Hepatocyte (in vitro differentiated cells): ENCODE measurements at places on chromosomes 16 and 17. TPM values are rescaled to one million over a fixed set of nuclear protein-coding genes. Genes with fewer than 3 reads are reported as not detected.

GRCh38 chr17:27624539-27624938 lies 6.4 kb upstream of the LGALS9 start:
- no peak for DNase-seq

DNA sequence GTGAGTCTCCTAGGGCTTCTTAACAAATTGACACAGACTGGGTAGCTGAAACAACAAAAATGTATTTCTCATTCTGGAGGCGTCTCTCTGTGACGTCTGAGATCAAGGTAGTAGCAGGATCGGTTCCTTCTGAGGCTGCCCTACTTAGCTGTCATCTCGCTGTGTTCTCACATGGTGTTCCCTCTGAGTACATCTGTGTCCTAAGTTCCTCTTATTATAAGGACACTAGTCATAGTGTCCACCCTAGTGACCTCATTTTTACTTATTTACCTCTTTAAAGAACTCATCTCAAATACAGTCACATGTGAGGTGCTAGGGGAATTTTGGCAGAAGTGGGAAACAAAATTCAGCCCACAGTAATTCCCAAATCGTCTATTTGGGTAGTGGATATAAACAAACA lies 529.1 kb downstream of the NPIPA7 start:
- no peak for DNase-seq

Gene CASKIN2
- 5.3 and 9.8 TPM in 2 replicates for total RNA-seq

- DNase-seq, result no peak
These were observed 22.8 kb upstream of the SLC47A1 start for GRCh38 chr17:19510903-19511302.

DNA sequence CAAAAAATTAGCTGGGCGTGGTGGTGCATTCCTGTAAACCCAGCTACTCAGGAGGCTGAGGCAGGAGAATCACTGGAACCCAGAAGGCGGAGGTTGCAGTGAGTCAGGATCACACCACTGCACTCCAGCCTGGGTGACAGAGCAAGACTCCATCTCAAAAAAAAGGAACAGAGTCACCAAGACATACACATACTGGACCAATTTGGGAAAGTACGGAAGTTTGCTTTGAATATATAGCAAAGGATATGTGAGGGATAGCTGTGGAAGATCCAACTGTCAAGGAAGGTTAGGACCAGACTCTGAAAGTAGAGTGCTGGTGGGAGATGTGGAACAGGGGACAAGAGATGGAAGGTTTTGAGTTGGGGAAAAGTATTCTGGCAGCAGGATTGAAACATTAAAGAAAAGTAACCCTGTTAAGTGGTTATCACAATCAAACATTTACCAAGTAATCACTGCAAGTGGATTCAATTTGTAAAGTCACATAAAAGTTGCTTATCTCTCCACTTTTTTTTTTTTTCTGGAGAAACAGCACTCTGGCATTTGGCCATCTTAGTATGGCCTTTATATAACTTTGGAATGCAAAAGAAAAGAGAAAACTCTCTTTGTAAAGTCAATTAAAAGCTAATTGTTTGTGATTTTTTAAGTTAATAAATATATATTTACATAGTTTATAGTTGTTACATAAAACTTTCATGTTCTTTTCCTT lies 259.4 kb upstream of the TBX2 start:
- DNase-seq, result no peak

GRCh38 chr16:27960619-27961295 lies 102.8 kb downstream of the GSG1L start:
- no peak for DNase-seq

GRCh38 chr17:17050346-17051345 lies 8.4 kb downstream of the MPRIP start:
- no peak for DNase-seq

Gene MT1A
- not detected in 2 replicates for total RNA-seq

- no peak for DNase-seq
These were observed 660.5 kb downstream of the KCNJ2 start for GRCh38 chr17:70829876-70830275.

GRCh38 chr16:66576296-66576695 lies 3.0 kb upstream of the CMTM2 start:
- DNase-seq, result no peak

Gene ASPHD1
- total RNA-seq, result 12.6 and 18.6 TPM in 2 replicates

Gene EPX
- total RNA-seq, result not detected in 2 replicates

Gene SEPTIN12
- total RNA-seq, result not detected in 2 replicates

Gene RGS9
- 2.9 and 3.1 TPM in 2 replicates for total RNA-seq

- no peak for DNase-seq
These were observed 36.0 kb upstream of the MLKL start for GRCh38 chr16:74736531-74737157.

DNA sequence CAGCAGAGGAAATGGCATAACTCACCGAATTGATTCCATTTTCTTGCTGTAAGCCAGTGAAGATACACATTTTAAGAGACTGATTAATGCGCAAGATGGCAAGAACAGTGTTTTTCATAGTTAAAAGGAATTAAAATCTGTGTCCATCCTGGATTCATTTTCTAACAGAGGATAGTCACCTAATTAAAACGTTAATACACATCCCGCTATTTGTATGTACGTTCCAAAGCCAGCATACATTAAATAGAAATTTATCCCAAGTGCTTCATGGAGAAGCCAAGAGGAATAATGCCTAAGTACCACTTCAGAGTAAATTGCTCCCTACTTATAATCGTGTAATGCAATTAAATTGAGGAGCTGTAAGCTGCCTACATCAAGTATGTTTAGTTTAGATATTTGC lies 49.9 kb downstream of the RBFOX1 start:
- no peak for DNase-seq

- no peak for DNase-seq
These were observed 3.8 kb downstream of the TTYH2 start for GRCh38 chr17:74217037-74217730.

Gene GHDC
- total RNA-seq, result 6.1 and 7.2 TPM in 2 replicates

DNA sequence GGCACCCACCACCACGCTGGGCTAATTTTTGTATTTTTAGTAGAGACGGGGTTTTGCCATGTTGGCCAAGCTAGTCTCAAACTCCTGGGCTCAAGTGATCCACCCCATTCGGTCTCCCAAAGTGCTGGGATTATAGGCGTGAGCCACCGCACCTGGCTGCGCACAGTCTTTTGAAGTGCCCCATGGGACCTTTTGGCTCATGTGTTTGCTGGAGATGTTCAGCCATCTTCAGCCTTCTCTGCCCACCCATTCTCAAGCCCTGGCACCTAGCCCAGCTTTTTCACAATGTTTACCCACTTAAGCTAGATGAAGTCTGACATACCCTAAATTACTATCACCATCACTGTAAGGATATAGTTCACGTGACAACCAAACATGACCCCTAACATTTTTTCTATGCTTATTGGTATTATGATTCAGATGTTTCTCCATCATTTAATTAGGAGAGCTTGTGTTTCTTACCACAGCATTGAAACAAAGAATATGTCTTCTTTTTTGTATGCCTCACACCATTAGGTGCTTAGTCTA lies 32.3 kb downstream of the PECAM1 start:
- no peak for DNase-seq

Gene MYO18A
- 22.0 and 35.6 TPM in 2 replicates for total RNA-seq

- no peak for DNase-seq
These were observed 69.5 kb downstream of the PARN start for GRCh38 chr16:14560523-14560922.

Gene NOTUM
- 1.0 and 1.8 TPM in 2 replicates for total RNA-seq

DNA sequence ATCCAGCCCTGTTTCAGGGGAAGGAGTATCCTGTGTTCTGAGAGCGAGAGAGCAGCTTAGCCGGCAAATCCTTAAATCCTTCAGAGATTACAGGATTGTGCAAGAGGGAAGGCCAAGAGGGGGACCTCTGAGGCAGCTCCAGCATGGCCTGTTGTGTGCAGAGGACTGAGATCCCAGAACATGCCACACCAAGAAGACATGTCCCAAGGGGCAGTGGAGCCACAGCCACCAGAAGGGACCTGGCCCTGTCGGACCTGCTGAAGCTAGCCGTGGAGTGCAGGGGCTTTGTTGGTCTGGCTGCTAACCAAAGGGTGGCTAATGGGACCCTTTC lies 1.6 kb upstream of the MRC2 start:
- DNase-seq, result peak; percentile 59

Gene DPEP3
- not detected in 2 replicates for total RNA-seq

- peak; percentile 89 for DNase-seq
These were observed 481 bp downstream of the MYO19 start for GRCh38 chr17:36533935-36534839.

GRCh38 chr17:57935833-57936807 lies 19.1 kb downstream of the CUEDC1 start:
- no peak for DNase-seq
